ENCODE measurements at places on chromosomes 13 and 19. TPM values are rescaled to one million over a fixed set of nuclear protein-coding genes. Genes with fewer than 3 reads are reported as not detected.

- peak overlapping the region; percentile 94 for H3K4me3 ChIP-seq
- no peak for DNase-seq
- H3K36me3 ChIP-seq, result no peaks in the 10 kb centered on the region
- peaks cover 17% of the 10 kb centered on the region for H3K4me1 ChIP-seq
Measured at GRCh38 chr19:55643887-55644176, 383 bp downstream of the ZNF581 start.

DNA sequence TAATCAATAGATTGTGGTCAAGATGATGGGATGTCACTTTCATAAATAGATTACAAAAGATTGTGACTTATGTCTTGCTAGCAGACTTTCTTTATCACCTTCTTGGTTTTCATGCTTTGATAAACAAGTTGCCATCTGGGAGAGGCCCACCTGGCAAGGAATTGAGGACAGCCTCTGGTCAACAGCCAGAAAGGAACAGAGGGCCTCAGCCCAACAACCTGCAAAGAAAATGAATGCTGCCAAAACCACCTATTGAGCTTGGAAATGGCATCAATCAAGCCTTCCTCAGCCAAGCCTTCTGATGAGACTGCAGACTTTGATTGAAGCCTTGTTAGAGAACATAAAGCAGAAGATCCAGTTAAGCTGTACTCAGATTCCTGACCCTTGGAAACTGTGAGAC is 288.6 kb downstream of the SPRY2 start:
- H3K4me1 ChIP-seq, result no peaks in the 10 kb centered on the region
- H3K27me3 ChIP-seq, result no peaks in the 10 kb centered on the region
- H3K4me3 ChIP-seq, result no peak overlapping the region

DNA sequence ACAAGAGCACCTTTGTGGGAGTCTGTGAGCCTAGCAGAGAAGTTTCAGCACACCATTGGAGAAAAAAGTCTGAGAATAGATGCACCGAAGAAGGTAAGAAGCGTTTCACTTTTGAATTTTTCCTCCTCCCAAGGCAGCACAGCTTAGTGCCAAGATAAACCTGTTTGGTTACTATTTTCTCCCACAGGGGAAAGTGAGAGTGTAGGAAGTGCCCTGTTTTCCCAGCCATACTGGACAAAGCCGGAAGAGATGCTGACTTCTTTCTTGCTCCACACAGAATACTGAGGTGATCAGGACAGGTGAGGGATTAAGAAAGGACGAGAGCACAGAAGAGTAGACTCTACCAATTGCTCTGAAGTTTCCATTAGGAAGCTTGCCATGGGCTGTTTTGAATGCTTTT is 1011.0 kb upstream of the MIR17HG start:
- H3K4me3 ChIP-seq, result no peak overlapping the region
- no peaks in the 10 kb centered on the region for H3K4me1 ChIP-seq
- H3K27ac ChIP-seq, result no peak overlapping the region
- H3K27me3 ChIP-seq, result no peaks in the 10 kb centered on the region
- H3K36me3 ChIP-seq, result no peaks in the 10 kb centered on the region

- no peaks in the 10 kb centered on the region for H3K4me1 ChIP-seq
- H3K4me3 ChIP-seq, result no peak overlapping the region
- H3K27me3 ChIP-seq, result no peaks in the 10 kb centered on the region
- no peak overlapping the region for H3K27ac ChIP-seq
- DNase-seq, result no peak
Measured at GRCh38 chr13:75357576-75358289, 124.2 kb downstream of the TBC1D4 start.

DNA sequence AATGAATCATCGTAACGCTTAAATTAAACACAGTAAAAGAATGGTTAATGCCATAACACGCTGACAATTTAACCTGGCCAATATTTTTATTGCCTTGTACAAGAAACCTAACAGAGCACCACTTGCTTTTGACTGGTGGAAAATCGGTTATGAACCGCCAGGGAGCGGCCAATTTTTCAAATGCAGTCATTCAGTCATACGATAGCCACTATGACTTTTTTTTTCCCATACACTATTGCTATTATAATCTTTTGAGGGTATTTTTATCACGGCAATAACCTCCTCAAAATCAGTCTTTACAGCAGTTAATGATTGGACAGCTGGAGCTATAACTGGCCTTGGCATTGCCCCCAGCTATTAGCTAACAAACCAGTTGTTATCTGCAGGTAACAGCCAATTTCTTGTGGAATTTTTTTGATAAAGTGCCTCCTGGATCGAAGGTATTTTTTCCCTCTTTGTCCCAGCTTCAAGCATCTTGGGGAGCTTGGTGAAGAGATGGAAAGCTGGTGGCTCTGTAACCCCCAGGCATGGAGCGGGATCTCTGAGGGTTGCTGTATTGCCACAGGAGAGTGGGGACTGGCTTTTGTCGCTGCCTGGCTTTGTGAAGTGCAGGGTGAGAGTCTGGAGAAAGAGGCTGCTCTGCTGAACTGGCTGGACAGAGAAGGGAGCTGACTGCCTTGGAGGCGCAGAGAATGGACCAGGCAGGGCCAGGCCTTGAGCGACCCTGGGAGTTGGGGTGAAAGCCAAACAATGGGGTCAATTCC is 198.4 kb upstream of the ZNF536 start:
- no peaks in the 10 kb centered on the region for H3K36me3 ChIP-seq
- H3K4me3 ChIP-seq, result no peak overlapping the region
- no peak for DNase-seq
- H3K27me3 ChIP-seq, result no peaks in the 10 kb centered on the region
- no peak overlapping the region for H3K27ac ChIP-seq

GRCh38 chr13:113666951-113667701 is at the start of gene GRK1:
TSS of gene GRK1 (plus strand) at chr13:113667219. CDS start at chr13:113667387, 168 bp downstream.
- H3K27me3 ChIP-seq, result no peaks in the 10 kb centered on the region
- DNase-seq, result peak; percentile 8
- no peaks in the 10 kb centered on the region for H3K36me3 ChIP-seq

DNA sequence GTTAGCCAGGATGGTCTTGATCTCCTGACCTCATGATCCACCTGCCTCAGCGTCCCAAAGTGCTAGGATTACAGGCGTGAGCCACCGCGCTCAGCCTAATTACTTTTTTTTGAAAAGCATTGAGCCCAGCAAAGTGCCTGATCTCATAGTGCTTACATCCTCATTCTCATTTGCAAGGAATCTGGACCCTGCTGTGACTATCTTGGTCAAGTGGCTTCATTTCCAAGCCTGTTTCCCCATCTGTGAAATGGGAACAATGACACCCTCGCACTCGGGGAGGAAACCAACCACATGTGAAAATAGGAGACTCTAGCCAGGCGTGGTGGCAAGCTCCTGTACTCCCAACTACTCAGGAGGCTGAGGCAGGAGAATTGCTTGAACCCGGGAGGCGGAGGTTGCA is 1.6 kb upstream of the PLEKHA4 start:
- no peak overlapping the region for H3K27ac ChIP-seq
- H3K27me3 ChIP-seq, result no peaks in the 10 kb centered on the region
- no peak for DNase-seq
- no peak overlapping the region for H3K4me3 ChIP-seq

DNA sequence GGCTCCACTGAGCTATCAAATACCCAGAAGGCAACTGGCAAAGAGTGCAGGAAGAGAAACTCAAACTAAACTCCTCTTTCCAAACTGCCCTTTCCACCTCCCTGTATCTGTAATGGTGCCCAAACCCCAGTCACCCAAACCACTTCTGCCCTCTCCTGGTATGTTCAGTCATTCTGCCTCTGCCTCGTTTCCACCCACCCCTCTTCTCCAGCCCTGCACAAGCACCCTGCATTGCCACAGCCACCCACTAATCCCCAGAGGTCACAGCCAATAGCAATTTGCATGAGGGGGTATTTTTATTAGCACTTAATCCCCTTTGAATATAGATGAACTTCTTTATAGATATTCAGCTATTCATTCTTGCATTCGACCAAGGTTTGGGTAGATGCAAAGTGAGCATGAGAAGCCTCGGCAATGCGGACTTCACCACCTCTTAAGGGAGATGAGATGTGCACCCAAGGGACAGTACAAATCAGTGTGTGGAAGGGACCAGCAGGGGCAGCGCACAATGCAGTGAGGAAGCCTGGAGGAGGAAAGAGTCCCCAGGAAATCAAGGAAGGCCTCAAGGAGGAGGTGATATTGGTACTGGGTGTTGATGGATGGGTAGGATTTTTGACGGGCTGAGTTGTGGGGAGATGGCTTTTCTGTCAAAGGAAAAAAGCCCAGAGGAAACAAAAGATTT is 12.4 kb downstream of the TMEM272 start:
- H3K27me3 ChIP-seq, result no peaks in the 10 kb centered on the region
- H3K4me1 ChIP-seq, result no peaks in the 10 kb centered on the region
- H3K4me3 ChIP-seq, result no peak overlapping the region
- H3K27ac ChIP-seq, result no peak overlapping the region
- H3K36me3 ChIP-seq, result no peaks in the 10 kb centered on the region

DNA sequence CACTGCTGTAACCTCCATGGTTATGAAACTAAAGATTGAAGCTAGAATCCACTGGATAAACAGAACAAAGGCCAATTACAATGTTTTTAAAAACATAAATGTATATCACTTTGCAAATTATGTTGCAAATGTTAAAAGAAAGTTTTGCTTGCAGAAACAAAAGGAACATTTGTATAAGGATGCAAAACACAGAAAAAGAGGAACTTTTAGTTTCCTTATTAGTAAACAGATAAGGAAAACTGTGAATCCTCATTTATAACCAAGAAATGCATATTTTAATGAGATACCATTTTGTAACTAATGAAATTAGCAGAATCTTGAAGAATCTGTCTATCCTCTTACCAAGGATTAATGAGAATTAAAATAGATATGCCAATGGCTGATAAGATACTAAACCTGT is 32.3 kb downstream of the LPAR6 start:
- H3K36me3 ChIP-seq, result no peaks in the 10 kb centered on the region
- H3K27me3 ChIP-seq, result no peaks in the 10 kb centered on the region
- H3K4me3 ChIP-seq, result no peak overlapping the region
- no peak for DNase-seq

DNA sequence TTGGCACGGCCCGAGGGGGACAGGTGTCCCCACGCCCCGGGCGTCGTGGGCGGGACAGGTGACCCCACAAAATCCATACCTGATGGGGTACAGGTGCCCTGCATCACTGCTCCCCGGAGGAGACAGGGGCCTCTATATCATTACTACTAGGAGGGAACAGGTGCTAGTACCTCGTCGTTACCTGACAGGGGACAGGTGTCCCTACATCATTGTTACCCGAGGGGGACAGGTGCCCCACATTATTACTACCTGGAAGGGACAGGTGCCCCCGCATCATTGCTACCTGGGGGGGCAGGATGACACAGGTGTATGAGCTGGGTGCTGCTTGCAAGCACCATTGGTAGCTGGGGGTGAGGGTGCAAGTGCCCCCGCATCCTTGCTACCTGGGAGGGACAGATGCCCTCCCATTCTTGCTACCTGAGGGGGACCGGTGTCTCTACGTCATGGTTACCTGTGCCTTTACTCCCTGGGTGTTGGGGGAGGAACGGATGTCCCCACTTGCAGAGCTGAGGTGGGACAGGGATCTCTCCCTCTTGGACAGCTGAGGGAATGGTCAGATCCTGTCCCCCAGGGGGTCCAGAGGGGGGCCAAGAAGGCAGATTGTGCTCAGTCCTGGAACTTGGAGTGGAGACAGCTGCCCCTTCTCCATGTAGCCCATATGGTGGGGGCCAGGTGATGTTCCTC is 620 bp downstream of the CRTC1 start:
- DNase-seq, result no peak
- H3K36me3 ChIP-seq, result no peaks in the 10 kb centered on the region
- peak overlapping the region; percentile 9 for H3K27ac ChIP-seq

DNA sequence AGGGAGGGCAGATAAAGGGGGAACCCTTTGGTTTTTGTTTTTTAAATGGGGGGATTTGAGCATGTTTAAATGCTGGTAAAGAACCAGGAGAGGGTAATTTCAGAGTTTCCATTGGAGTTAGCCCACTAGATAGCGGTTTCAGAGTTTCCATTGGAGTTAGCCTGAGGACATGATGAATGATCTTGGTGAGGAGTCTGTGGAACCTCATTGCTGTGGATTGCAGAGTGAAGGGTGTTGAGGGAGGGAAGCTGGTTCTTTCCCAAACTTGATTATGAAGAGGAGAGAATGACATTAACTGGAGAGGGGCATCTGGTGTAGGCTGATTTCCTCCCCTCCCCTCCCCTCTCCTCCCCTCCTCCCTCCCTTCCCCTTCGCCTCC is 5.0 kb downstream of the WASF3 start:
- H3K27ac ChIP-seq, result no peak overlapping the region
- no peaks in the 10 kb centered on the region for H3K36me3 ChIP-seq
- no peak overlapping the region for H3K4me3 ChIP-seq
- peaks cover 4% of the 10 kb centered on the region for H3K4me1 ChIP-seq

DNA sequence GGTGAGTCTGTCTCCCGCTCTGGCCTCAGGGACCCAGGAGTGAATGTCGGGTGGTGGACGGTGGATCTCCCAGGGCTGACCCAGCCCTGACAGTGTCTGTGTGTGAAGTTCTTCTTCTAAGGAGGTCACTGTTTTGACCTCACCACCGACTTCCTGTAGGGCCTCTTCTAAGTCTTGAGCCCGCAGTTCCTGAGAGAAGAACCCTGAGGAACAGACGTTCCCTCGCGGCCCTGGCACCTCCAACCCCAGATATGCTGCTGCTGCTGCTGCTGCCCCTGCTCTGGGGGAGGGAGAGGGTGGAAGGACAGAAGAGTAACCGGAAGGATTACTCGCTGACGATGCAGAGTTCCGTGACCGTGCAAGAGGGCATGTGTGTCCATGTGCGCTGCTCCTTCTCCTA is at the start of gene SIGLEC7:
Gene SIGLEC7 (plus strand): TSS at position 183 of the 400 bp plus-strand sequence. CDS start 69 bp downstream, at position 252.
- no peak within 1 kb of the TSS for H3K27ac ChIP-seq
- H3K4me1 ChIP-seq, result no peaks in the 10 kb centered on the region
- no peaks in the 10 kb centered on the region for H3K27me3 ChIP-seq
- DNase-seq, result no peak

GRCh38 chr19:1410136-1410786 is 2.9 kb downstream of the DAZAP1 start:
- H3K27ac ChIP-seq, result peak overlapping the region; percentile 6
- DNase-seq, result no peak
- no peaks in the 10 kb centered on the region for H3K4me1 ChIP-seq
- no peak overlapping the region for H3K4me3 ChIP-seq

DNA sequence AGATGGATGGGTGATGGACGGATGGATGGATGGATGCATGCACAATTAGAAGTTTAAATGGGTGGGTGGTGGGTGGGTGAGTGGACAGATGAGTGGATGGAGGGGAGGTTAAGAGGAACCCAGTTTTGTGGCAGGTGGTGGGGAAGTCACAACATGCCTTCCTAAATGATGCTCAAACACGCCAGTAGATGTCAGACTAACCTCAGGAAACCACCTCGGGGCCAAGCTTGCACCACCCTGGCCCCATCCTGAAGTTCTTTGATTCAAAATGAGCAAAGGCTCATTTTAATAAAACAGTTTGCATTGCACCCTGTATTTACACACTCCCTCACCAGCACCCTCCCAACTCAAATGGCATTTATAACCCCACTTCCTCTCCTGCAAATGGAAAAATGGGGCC is 91.4 kb upstream of the CACNA1A start:
- peak; percentile 29 for DNase-seq
- no peaks in the 10 kb centered on the region for H3K36me3 ChIP-seq
- no peak overlapping the region for H3K27ac ChIP-seq
- H3K4me3 ChIP-seq, result no peak overlapping the region

The CRB3 gene
- not detected for total RNA-seq

The IGFLR1 gene
- 0.77 TPM for total RNA-seq

The GAPDHS gene
- not detected for total RNA-seq

The MUC16 gene
- 5.6 TPM for total RNA-seq

The SLAIN1 gene
- 14.3 TPM for total RNA-seq

The NOP53 gene
- 555 TPM for total RNA-seq

The CATSPERD gene
- total RNA-seq, result not detected

Data from uterus (tissue), 4 donors.